Uterus (tissue), 4 donors: ENCODE measurements at places on chromosomes 4 and X.

DNA sequence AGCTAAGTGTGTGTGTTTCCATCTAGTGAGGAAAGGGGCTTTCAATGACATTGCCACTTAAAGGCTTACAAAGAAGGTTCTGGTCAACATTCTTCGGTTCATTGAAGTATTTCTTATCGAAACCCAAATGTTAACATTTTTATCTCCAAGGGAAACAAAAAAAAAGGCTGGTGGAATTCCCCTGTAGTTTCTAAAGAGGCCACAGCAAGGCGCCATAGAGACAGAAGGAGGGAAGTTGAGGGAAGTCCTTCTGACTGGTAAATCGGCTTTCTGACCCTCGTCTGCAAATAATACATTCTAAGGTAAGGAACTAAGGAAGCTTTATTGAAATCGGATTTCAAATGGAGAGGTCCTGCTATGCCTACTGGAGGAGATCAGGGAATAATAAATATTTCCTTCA is 1.7 kb upstream of the ZFP42 start:
- H3K4me3 ChIP-seq = no peak overlapping the region
- no peaks in the 10 kb centered on the region for H3K4me1 ChIP-seq
- DNase-seq = no peak
- peaks cover 3% of the 10 kb centered on the region for H3K27me3 ChIP-seq
- H3K27ac ChIP-seq = no peak overlapping the region
- H3K36me3 ChIP-seq = no peaks in the 10 kb centered on the region

DNA sequence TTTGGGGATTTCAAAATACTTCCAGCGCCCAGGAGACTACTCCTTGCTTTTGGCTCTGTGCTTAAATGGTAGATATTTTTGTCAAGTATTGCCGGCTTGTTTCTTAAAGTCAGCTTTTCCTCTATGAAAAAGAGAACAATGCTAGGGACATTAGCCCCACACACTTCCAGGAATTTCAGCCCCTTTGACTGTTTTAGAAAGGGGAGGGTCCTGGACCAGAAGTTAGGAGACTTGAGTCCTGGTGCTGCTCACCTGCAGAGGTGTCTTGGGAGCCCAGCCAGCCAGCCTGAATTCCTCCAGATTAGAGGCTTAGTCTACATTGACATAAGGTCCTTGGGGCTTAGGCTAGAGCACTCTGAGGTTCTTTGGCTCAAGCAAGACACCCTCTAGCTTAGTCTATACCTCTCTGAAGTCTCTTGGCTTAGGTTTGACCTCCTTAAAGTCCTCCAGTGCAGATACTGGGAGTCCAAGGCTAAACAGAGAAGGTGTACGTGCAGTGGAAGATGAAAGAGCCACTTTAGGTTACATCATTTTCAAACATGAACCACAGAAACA is 1.6 kb upstream of the SETD7 start:
- H3K4me3 ChIP-seq = peak overlapping the region; percentile 78
- DNase-seq = no peak
- H3K4me1 ChIP-seq = no peaks in the 10 kb centered on the region
- H3K36me3 ChIP-seq = no peaks in the 10 kb centered on the region
- no peaks in the 10 kb centered on the region for H3K27me3 ChIP-seq

- no peak for DNase-seq
Measured at GRCh38 chrX:124260845-124261244, 71.6 kb upstream of the TEX13D start.

- H3K27ac ChIP-seq = peak within 1 kb of the TSS; percentile 87
- H3K27me3 ChIP-seq = no peaks in the 10 kb centered on the region
- peak within 1 kb of the TSS; percentile 85 for H3K4me3 ChIP-seq
- peaks cover under 1% of the 10 kb centered on the region for H3K4me1 ChIP-seq
Measured at GRCh38 chrX:2690856-2691542, at the start of gene CD99. CD99 (plus strand) TSS chrX:2691295; CDS start chrX:2691361, 66 bp downstream.

DNA sequence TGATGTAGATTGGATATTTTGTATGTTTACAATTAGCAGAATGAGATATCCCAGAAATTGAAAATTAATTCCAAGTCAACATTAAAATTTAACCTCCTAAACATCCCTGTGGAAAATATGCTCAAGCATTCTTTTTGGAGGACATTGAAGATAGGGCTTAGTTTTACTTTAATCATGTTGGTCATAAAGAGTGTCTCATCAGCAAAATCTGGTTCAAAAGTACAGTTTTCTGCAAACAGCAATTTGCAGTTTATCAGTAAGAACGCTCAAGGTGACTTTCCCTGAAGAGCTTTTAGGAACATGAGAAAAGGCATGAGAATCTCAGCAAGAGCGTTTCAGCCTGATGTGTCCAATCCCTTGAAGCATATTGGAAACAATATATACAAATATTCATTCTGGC is 889.8 kb downstream of the CENPC start:
- H3K27ac ChIP-seq = no peak overlapping the region
- DNase-seq = no peak
- H3K4me1 ChIP-seq = no peaks in the 10 kb centered on the region
- no peak overlapping the region for H3K4me3 ChIP-seq
- no peaks in the 10 kb centered on the region for H3K27me3 ChIP-seq
- H3K36me3 ChIP-seq = no peaks in the 10 kb centered on the region

DNA sequence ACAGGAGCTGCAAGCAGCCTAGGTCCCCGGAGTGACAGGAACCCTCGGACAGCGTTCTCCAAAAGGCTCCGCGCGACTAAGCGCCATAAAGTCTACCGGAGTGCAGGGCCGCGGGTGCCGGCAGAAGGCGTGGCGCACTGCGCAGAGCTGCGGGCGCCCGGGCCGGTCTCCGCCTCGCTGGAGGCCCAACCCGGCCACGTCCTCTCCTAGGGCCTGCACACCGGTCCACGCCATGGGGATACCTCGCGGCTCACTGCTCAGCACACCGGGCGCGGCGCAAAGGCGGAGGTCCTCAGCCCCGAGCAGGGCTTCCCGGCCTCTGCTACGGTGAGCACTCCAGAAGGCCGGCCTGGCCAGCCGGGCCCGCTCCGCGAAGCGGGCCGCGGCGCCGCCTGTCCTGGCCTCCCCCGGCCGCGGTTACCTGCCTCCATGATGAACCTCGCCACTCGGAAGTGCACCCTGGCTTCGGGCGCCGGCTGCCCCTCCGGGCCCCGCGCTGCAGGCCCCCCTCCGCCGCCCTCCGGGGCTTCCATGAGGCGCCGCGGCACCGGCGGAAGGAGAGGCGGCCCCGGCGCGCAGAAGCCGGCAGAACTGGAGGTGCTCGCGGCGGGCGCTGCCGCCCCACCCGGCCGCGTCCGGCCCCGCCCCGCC is at the start of gene CCNQ:
TSS of gene CCNQ (minus strand) at position 599 of the 651 bp plus-strand sequence. CDS start at position 533, 66 bp downstream.
- no peak for DNase-seq
- peak within 1 kb of the TSS; percentile 55 for H3K27ac ChIP-seq
- H3K27me3 ChIP-seq = no peaks in the 10 kb centered on the region
- H3K36me3 ChIP-seq = no peaks in the 10 kb centered on the region

GRCh38 chr4:176273736-176274135 is 4.7 kb upstream of the ASB5 start:
- DNase-seq = no peak
- H3K4me1 ChIP-seq = no peaks in the 10 kb centered on the region
- no peaks in the 10 kb centered on the region for H3K27me3 ChIP-seq
- no peaks in the 10 kb centered on the region for H3K36me3 ChIP-seq
- H3K4me3 ChIP-seq = no peak overlapping the region
- no peak overlapping the region for H3K27ac ChIP-seq

DNA sequence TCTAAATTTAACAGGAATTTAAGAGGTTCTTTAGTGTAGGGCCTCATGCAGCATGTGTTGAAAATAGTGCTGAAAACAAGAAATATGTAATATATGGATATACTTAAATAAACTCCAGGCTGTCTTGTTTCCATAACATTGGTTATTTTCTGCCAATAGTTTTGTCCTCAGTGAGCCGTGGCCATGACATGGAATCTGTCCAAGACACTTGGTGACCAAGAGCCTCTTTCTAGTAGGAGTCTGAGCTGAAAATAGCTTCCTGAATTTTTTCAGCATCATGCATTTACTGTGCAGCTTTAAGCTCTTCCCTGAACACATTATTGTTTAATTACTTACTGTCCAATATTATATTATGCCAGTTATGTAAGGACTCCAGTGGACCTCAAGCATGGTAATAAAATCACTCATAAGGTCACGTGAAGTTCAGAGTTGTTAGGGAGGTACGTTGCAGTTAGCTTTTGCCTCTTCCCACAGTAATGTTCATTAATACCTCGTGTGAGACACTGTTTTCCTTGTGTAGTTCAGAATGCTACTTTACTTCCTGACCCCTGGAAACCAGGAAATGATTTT is 488.2 kb downstream of the GRID2 start:
- H3K4me1 ChIP-seq = no peaks in the 10 kb centered on the region
- DNase-seq = no peak
- no peak overlapping the region for H3K27ac ChIP-seq
- H3K4me3 ChIP-seq = no peak overlapping the region
- no peaks in the 10 kb centered on the region for H3K36me3 ChIP-seq

- H3K4me1 ChIP-seq = no peaks in the 10 kb centered on the region
- no peaks in the 10 kb centered on the region for H3K27me3 ChIP-seq
- no peak overlapping the region for H3K27ac ChIP-seq
- DNase-seq = no peak
- peak overlapping the region; percentile 14 for H3K4me3 ChIP-seq
Measured at GRCh38 chr4:180058691-180059215, 2184.4 kb upstream of the TENM3 start.

DNA sequence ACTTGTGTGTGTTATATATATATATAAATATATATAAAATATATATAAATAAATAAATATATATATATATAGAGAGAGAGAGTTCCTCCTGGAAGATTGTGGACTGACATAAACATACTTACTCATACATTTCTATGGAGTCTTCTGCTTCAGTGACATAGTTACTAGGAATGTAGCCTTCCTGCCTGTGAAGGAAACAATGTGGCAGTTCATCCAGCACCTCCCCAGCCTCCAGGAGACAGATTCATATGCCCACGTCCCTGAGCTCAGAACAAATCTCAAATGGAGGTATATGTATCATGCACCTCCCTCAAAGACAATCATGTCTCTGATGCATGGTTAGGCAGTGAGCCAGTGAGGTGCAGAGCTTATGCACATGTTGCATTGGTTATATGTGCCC is 11.4 kb upstream of the TIMM8A start:
- H3K27ac ChIP-seq = no peak overlapping the region
- no peaks in the 10 kb centered on the region for H3K36me3 ChIP-seq
- H3K27me3 ChIP-seq = no peaks in the 10 kb centered on the region
- DNase-seq = no peak
- no peak overlapping the region for H3K4me3 ChIP-seq
- H3K4me1 ChIP-seq = no peaks in the 10 kb centered on the region

DNA sequence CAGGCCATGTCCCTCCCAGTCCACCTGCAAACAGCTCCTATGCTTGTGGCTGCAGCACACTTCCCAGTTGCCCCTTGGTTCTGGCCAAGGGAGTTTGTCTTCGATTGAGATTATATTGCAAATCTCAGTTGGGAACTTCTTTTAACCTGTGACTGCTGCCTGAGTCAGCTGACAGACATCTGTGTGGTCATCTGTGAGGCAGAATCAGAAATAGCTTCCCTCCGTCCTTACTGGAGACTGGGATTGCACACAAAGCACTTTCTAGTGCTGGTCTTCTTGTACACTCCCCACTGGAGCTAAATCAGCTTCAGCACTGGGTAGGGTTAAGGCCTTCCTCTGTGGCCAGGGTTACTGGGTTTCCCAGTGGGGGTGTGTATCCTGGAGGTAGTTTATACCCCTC is 34.3 kb downstream of the ZNF330 start:
- H3K4me1 ChIP-seq = no peaks in the 10 kb centered on the region
- no peak for DNase-seq
- H3K27me3 ChIP-seq = no peaks in the 10 kb centered on the region
- H3K36me3 ChIP-seq = no peaks in the 10 kb centered on the region

DNA sequence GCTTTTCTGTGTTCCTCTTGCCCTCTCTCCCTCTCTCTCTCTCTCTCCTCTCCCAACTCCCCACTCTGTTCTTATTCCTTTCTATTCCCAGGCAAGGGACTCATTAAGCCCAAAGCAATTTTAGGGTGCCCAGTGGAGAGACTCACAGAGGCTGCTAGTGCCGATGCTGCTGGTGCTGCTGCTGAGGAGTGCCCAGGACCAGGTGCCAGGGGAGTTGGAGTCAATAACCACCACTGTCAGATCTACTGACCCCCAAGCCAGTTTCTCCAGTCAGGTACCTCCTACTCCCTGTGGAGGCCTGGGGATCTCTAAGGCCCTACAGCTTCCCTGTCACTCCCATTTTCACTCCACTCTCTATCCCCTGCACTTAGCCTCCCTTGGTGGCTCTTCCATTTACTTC is 54.2 kb upstream of the LAS1L start:
- H3K27ac ChIP-seq = peak overlapping the region; percentile 81
- H3K27me3 ChIP-seq = no peaks in the 10 kb centered on the region
- no peaks in the 10 kb centered on the region for H3K36me3 ChIP-seq
- H3K4me3 ChIP-seq = peak overlapping the region; percentile 20
- H3K4me1 ChIP-seq = peaks cover 4% of the 10 kb centered on the region

DNA sequence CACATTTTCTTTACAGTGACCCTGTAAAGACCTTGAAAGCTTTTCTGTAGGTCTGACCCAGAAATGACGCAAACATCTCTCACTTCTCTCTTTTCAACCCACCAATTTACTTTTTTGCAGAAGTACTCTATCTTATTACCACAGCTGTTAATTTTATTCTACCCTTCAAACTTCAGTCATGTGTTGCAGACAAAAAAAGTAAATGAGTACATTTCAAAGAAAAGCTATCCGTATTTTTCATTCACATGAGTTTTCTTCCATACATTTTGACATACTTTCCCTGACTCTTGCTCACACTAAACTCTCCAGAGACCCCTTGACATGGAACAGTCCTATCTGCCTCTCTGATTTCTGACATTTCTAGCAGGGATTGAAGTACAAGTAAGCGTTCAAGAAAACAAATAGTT is 51.7 kb downstream of the SLC7A11 start:
- H3K4me3 ChIP-seq = no peak overlapping the region
- H3K27me3 ChIP-seq = no peaks in the 10 kb centered on the region
- no peaks in the 10 kb centered on the region for H3K36me3 ChIP-seq
- DNase-seq = no peak
- H3K4me1 ChIP-seq = no peaks in the 10 kb centered on the region

GRCh38 chr4:52195869-52196268 is 144.8 kb downstream of the SPATA18 start:
- H3K4me3 ChIP-seq = no peak overlapping the region
- no peak overlapping the region for H3K27ac ChIP-seq
- no peak for DNase-seq
- H3K4me1 ChIP-seq = no peaks in the 10 kb centered on the region

DNA sequence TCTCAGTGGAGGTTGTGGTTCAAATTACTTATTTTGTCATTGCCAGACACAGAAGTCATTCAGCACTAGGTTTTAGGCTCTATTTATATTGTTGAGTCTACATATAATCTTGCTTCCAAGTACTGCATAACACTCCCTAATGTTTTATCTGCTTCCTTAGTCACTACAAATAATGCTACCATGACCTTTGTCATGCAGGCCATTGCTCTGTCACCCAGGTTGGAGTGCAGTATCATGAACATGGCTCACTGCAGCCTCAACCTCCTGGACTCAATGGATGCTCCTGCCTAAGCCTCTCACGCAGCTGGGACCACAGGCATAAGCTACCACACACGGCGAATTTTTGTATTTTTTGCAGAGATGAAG is 23.5 kb upstream of the PDZD4 start:
- DNase-seq = no peak
- no peak overlapping the region for H3K4me3 ChIP-seq
- no peaks in the 10 kb centered on the region for H3K4me1 ChIP-seq
- H3K36me3 ChIP-seq = no peaks in the 10 kb centered on the region
- no peaks in the 10 kb centered on the region for H3K27me3 ChIP-seq
